ENCODE measurements at places on chromosomes 16 and 17.
A peak's percentile ranks its signal among the peaks of the same experiment; 100 is the strongest.

- no peak for DNase-seq
Observed at GRCh38 chr16:85528528-85529387, 84.4 kb upstream of the GSE1 start.

GRCh38 chr16:27582883-27583282 lies 32.9 kb downstream of the KATNIP start:
- DNase-seq: no peak

DNA sequence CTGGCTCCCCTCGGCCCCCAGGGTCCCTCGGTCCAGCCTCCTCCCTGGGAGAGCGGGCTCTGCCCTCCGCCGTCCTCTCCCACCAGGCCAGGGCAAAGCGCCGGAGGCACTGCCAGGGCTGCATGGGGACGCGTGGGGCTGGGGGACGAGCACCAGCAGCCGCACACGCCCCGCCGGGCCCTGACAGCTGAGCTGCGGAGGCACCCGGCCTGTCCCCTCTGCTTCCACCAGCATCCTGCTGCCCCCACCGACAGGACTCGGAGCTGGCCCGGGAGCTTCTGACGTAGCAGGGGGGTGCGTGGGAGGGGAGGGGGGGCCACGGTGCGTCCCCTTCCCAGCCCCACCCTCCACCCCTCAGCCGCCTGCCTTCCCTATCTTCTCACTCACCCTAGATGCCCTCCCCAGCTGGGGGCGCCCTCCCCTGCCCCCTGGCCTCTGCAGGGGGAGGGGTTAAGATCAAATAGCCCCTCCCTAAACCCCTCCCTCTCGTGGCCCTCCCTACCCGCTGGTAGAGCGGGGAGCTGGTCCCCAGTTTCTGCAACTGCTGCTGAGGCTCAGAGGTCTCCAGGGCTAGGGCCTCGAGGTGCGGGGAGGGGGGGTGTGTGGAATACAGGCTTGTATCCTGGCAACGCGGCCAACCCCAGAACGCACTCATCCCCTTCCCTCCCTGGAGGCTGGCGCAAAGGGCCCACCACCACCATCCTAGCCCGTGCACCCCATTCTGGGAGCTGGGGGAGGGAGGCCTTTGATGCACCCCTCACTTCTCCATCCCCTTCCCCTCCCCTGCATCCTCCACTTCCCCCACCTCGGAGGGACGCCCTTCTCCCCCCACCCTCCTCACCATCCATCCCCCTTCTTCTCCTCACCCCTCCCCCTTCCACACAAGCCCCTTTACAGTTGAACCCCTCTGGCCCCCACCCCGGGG lies 1.0 kb downstream of the SRCIN1 start:
- DNase-seq: peak; percentile 9

- no peak for DNase-seq
Observed at GRCh38 chr17:34511265-34511664, 68.1 kb upstream of the TMEM132E start.

DNA sequence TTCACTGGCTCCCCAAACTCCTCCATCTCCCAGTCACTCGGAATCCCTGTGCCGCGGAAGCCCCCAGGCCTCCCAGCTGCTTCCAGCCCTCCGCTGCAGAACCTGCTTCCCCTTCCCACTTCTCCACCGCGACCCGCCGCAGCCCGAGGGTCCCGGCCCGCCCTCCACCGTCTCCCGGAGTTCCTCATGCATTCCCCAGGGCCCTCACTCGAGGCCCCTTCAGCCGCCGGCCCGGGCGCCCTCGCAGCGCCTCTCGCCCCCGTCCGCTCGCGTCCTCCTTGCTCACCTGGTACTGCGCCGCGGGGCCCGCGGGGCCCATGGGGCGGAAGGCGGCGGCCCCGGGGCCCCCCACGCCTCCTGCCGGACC lies 329 bp downstream of the SMARCD2 start:
- no peak for DNase-seq

GRCh38 chr17:57918017-57918895 lies 37.0 kb downstream of the CUEDC1 start:
- no peak for DNase-seq

GRCh38 chr16:49698931-49699840 lies 156.7 kb downstream of the ZNF423 start:
- no peak for DNase-seq

DNA sequence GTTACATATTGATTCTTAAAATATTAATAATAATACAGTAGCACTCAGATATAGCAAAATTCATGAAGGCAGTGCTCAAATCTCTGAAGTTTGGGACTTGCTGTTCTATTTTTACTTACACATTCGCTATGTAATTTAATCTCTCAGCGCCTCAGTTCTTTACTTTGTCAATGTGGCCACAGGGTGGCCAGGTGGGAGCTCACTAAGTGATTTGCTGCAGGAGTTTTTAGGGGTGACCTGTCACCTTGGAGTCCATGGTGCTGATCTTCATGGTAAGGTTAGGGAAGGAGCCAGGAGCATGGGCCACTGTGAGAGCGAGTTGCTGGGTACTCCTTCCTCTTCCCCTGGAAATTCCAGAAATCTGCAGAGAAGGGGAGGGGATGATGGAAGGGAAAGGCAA lies 28.1 kb downstream of the VWA3A start:
- no peak for DNase-seq

DNA sequence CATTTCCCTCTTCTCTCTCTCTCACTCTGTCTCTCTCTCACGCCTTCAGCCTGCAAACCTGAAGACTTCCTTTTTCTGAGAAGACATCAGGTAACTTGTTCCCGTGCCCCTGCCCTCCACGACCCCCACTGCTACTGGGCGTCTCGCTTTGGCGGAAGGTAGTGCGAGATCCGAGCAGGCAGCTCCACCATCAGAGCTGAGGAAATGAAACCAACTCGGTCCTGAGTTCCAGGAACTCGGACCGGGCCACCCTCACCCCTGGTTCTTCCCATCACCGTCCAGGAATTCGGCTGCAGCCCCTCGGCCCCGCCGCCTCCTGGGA lies 585 bp downstream of the MLKL start:
- no peak for DNase-seq

GRCh38 chr17:18101828-18102227 lies 6.7 kb upstream of the MYO15A start:
- DNase-seq: no peak

DNA sequence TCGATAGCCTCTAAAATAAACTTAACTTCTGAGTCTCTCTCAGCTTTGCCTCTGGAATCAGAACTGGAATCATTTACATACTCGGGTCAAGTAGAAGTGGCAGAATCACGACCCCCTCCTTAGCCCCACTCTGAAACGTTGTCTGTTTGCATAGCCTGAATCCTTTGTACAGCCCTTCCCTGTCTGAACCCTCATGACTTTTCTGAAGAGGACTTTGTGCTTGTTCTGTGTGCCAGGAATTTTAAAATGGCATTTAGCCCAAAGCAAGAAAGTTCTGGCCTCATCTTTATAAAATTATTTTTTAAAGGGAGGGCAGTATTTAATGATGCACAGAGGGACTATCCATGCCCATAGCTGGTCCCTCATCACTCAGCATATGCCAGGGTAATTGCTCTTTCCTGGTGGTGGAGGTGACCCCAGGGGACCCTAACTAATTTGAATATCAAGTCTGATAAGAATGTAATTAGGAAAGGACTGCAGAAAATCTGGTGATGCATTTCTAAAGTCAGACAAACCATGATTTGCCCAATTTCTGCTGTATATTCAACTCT lies 342.7 kb upstream of the TNRC6C start:
- no peak for DNase-seq

DNA sequence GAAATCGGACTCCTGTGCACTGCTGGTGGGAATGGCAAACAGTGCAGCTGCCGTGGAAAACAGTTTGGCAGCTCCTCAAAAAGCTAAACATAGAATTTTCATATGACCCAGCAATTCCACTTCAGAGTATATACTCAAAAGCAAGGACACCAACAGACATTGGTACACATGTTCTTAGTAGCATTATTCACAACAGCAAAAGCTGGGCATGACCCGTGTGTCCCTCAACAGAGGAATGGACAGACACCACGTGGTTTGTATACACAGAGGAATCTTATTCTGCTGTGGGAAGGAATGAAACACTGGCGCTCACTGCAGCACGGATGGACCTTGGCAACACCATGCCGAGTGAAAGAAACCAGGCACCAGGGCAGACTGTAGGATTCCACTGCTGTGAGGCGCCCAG lies 16.0 kb downstream of the NPTX1 start:
- no peak for DNase-seq

DNA sequence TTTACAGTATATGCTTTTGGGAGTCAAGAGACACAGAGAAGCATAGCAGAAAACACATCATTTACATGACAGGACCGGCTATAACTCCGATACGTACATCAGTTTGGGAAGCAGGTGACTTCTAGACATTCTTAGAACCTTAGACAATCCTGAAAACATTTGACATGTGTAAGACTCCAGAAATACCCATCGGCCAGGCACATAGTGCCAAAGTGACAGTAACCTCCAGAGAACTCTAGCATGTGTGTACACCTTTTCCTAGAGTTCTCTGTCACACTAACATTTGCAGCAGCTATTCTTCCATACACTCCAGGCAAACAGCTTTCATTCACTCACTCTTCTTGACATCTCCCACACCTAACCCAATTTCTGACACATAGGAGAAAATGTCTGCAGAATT lies 3.4 kb upstream of the TAOK1 start:
- DNase-seq: no peak

- no peak for DNase-seq
Observed at GRCh38 chr16:15398618-15399316, 3.2 kb downstream of the MPV17L start.

DNA sequence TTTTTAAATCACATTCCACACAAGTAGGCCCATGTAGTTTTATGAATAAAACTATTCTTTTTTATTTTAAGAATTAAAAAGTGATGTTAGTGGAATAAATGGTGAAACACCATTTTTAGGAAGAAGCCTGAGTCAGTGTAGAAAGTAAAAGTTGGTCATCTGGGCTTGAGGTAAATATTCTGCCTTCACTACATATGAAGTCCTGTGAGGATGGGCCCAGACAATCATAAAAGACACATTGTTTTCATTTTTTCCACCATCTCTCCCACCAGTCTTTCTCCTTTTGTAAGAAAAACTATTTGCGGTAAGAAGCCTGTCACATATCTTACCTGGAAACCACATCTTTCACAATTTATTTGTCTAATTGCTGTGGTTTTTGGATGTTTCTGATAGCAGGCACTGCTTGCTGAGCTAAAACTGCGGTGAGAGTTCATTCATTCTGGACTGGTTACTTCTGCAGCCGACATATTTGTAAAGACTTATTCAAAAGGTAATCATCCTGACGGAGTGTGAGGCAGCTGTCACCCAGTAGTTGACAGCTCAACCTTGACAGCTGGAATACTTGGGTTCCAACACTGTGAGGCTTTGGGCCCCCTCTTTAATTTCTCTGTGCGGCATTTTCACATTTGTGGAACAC lies 10.6 kb upstream of the RFFL start:
- no peak for DNase-seq

DNA sequence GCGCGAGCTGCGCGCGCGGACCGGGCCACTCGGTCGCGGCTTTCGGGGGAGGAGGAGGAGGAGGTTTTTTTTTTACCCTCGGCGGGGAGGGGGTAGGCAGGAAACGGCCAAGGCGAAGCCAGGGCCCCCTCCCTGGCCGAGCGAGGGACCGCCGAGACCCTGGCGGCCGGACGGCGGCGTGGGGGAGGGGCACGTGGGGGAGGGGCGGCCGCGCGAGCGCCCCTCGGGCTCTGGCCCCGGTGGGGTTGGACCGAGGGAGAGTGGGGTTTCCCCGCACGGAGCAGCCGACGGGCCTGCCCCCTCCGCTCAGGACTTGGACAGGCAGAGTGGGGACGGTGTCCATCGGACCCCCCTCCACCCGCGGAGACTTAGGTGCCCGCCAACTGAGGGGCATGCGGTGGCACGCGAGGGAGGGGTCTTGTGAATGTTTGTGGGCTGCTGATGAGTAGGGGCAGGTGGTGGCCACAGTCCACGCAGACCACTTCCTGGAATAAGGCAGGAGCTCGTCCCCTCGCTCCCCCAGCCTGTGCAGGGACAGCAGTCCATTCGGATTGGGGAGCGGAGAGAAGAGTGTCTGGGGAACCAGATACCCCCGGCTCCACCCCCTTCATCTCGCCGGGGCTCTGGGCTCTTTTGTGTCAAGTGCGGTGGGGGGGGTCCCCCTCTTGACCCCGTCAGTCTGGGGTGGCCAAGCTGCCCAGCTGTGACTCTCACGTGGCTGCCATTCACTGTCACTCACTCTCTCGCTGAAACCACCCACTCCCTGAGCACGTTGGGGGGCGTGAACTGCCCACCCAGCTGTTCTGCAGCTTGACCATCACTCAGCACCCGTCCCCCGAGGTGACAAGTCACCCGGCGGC lies 3.0 kb upstream of the CHD3 start:
- DNase-seq: peak; percentile 28

DNA sequence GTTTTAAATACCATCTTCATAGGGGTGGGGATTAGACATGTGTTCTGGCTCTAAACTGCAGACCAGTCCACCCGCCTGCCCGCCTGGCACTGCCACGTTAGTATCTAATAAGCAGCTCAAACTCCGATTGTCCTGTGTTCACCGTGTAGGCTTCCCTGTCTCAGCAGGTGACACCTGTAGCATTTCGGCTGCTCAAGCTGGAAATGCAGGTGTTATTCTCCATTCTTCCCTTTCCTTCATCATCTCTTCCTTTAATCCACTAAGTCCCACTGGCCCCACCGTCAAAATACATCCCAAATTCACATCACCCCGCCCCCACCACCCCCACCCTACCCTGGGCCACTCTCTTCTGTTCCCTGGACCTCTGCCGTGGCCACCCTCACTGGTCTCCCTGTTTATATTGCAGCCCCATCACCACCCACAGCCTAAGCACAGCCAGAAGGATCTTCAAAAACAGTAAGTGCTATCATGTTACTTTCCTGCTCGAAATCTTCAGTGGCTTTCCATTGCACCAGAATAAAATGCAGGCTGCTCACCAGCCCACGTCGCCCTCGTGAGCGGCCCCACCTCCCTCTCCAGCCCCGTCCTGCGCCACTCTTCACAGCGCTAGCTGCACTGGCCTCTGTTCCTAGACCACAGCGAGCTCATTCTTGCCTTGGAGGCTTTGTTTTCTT lies 65.1 kb downstream of the RTN4RL1 start:
- no peak for DNase-seq

DNA sequence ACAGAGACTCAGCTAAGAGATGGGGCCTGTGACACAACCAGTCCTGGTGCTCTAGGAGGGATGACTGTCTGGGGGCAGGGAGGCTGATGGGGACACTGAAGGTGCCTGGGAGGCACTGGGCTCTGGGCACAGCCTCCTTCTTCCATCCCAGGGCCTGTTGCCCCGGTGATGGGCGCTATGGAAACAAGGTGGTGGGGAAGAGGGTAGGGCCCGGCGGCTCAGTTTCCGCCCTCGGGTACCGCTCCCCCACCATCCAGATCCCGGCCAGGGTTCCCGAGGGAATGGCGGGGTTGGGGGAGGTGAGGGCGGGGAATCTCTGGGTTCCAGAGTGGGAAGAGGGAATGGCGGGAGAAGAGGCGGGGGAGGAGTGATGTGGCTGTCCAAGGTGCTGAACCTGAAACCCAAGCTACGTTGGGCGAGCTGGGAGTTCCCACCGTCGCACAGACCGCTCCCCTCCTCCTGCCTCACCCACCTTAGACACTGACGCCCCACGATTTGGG lies 981 bp downstream of the KCNH4 start:
- DNase-seq: no peak

GRCh38 chr16:27316038-27316680 lies 2.4 kb downstream of the IL4R start:
- DNase-seq: no peak

- DNase-seq: no peak
Observed at GRCh38 chr17:17258998-17259397, 22.0 kb upstream of the FLCN start.

GRCh38 chr17:50774225-50774803 lies 7.0 kb upstream of the ANKRD40CL start:
- DNase-seq: no peak

- DNase-seq: no peak
Observed at GRCh38 chr17:4696437-4696805, 7.5 kb downstream of the PELP1 start.
